ENCODE measurements at places on chromosomes 12 and 14.

GRCh38 chr14:47167402-47167801 is 508.0 kb downstream of the MDGA2 start:
- no peak for DNase-seq

DNA sequence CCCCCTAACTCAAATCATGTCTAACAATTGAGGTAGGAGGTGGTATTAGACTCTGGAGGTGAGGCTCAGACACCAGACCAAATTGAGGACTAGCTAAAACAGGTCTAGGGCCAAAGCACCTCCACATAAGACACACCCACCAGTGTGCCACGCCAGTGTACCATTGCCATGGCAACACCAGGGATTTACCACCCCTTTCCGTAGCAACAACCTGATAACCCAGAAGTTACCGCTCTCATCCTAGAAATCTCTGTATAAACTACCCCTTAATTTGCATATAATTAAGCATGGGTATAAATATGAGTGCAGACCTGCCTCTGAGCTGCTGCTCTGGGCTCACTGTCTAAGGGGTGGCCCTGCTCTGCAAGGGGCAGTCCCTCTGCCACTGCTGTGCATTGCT is 57.4 kb upstream of the PPP2R5C start:
- no peak for DNase-seq

GRCh38 chr14:86129426-86129825 is 599.5 kb downstream of the FLRT2 start:
- no peak for DNase-seq

GRCh38 chr14:101761881-101762529 is 496 bp downstream of the PPP2R5C start:
- peak; percentile 36 for DNase-seq

DNA sequence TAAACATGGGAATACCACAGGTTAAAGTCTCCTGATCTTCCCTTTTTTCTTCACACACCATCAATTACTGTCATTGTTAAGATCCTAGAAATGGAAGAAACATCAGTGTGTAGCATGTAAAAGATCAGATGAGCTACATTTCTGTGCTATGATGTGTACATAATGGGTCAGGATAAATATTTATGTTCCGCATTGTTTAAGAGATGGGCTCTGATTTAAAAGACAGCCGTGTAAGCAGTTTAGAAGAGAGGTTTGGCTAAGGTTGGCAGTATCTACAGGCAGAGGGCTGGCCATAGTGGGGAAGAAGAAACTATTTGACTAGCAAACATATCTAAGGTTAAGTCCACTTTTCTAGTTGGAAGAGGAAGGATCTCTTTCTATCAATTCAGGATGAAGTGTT is 49.4 kb downstream of the LRRC9 start:
- no peak for DNase-seq

- DNase-seq = no peak
Measured at GRCh38 chr12:46187023-46187422, 81.8 kb downstream of the SLC38A1 start.

DNA sequence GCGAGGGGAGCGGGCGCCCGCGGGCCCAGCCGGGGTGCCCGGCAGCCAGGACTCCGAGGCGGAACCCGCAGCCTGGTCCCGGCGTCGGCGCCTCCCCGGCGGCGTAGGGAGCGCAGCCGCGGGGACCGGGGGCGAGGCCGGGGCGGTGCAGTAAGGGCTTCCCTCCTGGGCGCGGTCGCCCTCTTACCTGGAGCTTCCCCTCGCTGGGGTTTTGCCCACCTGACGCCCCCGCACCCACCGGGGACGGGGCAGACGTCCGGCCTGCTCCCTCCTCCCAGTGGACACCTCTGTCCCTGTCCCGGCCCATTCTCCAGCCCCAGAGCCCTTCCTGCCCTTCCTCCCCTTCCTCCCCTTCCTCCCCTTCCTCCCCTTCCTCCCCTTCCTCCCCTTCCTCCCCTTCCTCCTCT is 413 bp upstream of the TUBA1C start:
- no peak for DNase-seq

DNA sequence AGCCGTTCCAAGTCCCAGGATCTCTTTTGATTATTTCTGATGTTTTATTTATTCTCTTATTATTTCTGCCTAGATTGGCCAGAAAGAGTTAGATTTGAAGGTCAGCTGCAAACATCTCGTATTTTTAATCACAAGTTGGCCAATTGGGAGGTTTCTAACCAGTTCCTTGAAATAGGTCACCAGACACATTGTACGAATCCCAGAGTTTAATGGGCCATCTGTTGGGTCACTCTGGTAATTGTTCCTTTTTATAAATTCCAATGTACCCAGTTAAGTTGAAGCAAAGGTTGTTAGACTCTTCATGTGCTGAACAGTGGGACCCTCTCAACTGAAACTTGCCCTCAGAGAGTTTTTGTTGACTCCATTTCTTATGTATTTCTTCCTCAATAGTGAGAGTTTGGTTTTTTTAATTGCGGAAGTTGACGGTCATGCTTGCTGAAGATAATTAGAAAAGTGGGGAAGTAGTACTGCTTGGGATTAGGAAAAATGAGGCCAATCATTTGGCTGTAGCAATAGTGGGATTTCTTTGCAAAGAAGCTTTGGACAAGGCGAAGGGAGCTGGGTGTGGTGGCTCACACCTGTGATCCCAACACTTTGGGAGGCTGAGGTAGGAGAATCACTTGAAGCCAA is 382.7 kb upstream of the RGS6 start:
- no peak for DNase-seq

GRCh38 chr12:65828711-65829339 is 4.5 kb downstream of the HMGA2 start:
- no peak for DNase-seq

- no peak for DNase-seq
Measured at GRCh38 chr14:99938376-99938775, 126.8 kb upstream of the EVL start.

DNA sequence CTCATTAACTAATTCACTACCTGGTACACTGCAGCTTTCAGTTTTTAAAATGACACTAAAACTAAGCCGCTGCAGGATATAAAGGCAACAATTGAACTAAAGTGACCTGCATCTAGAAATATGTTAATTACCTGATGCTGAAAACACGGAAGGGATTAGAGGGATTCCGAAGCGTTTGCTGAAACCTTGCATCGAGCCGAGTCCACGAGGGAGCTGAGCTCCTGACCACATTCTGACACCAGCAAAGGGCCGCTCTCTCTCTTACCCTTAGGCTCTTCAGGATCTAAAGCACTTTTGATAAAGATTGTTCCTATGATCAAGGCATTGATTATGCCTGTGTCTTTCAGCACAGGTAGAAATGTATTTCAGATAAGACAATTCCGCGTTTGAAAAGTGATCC is 59.5 kb upstream of the CDKN3 start:
- DNase-seq = no peak

- DNase-seq = no peak
Measured at GRCh38 chr14:75025082-75025481, 22.4 kb downstream of the EIF2B2 start.

GRCh38 chr14:65723348-65723747 is 310.8 kb downstream of the FUT8 start:
- no peak for DNase-seq

GRCh38 chr12:22122359-22122758 is 76.3 kb downstream of the CMAS start:
- DNase-seq = no peak

DNA sequence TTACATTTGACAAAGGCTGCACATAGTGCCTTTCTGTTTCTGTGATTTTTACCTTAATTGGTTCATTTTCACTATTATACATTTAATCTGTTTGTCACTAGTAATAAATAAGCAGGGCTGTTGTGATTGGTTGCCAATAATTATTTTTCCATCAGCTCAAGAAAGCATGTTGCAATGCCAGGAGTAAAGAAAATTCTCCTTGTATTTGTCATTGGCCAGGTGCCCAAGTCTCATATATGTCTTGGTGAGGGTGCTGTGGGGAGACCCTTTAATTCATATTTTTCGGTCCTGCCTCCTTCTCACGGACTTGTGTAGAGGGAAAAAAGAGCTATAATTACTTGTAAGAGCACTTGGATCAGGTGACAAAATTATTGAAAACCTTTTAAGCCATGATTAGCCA is 108.0 kb downstream of the KITLG start:
- no peak for DNase-seq

- DNase-seq = peak; percentile 92
Measured at GRCh38 chr14:81170104-81170828, 50.5 kb downstream of the GTF2A1 start.

DNA sequence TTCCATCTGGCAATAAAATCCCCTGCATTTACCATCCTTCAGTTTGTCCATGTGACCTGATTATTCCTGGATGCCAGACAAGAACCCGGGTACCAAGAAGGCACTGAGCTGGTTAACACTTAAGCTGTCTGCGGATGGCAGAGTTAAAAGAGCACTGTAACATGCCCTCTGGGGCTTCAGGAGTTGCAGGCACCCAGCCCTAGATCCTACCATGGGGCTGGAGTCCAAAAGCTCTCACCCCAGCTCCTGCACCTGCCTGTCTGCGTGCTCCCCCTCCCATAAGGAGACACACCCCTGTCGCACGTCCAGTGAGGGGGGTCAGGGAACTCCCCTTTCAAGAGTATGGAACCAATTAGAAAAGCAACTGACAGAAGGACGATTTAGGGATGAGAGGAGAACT is 14.6 kb upstream of the FBXO34 start:
- DNase-seq = no peak

- no peak for DNase-seq
Measured at GRCh38 chr12:115960868-115961802, 316.4 kb downstream of the MED13L start.

DNA sequence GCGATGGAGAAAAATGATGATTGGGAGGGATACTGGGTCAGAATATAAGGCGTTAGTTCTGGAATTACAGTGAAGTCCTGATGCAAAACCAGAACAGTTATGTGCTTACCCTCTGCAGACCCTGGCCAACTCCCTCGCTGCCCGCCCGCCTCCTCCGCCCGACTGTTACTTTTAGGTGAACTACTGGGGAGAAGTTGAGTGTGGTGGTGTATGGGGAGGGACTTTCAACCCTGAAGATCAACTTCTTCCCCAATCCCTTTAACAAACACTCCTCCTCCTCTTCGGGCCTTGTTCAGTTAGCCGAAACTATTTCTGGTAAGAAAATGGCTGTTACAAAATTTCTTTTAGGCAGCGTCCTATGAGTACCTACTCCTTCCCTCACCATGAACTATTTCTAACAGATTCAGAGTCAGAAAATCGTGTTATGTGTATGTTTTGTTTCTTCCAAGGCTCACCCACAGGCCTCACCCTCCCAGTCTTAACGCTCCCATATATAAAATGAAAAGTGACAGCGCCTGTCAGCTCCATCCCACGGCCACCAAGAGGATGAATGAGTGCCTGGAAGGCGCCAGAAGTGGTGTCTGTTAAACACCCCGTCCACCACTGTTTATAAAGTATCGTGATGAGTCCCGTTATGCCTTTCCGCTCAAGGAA is 1.3 kb downstream of the FBXO33 start:
- no peak for DNase-seq

- DNase-seq = no peak
Measured at GRCh38 chr12:25284024-25284423, 33.3 kb upstream of the KRAS start.

DNA sequence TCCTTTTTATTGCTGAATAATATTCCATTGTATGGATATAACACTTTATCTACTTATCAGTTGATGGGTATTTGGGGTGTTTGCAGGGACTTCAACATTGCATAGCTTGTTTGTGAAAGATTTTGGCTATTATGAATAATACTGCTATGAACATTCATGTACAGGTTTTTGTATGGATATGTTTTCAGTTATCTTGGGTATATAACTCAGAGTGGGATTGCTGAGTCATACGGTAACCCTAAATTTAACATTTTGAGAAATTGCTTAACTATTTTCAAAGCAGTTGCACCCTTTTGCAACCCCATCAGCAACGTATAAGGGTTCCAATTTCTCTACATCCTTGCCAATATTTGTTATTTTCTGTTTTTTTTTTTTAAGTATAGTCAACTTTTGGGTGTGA is 27.3 kb upstream of the HELB start:
- DNase-seq = no peak

DNA sequence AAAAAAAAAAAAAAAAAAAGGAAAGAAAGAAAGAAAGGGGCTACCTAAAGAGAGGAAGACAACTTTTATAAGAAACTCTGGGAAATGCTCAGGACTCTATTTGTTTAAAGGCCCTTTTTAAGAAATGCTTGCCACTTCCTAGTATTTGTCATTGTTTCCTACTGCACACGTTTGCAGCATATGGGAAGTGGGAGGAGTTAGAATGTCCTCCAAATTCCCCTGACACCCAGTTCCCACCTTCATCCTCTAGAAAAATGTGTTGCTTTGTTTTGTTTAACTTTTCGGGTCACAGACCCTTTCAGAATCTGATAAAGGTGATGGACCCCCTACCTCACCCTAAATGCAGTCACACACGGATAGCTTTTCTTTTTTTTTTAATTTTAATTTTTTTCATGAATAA is 40.8 kb downstream of the NINJ2 start:
- DNase-seq = no peak

GRCh38 chr12:14260011-14260993 is 105.2 kb upstream of the ATF7IP start:
- no peak for DNase-seq

GRCh38 chr12:6871052-6871957 is 1.8 kb downstream of the SPSB2 start:
- DNase-seq = no peak

Measured in stimulated activated effector memory CD8-positive, alpha-beta T cell treated with anti-CD3 and anti-CD28 coated beads, Interleukin-12 subunit alpha, Interleukin-12 subunit beta, amount 100 ng/mL, for 72 hours (primary cell).